ENCODE measurements at places on chromosomes 6 and 20.
A peak's percentile ranks its signal among the peaks of the same experiment; 100 is the strongest.

DNA sequence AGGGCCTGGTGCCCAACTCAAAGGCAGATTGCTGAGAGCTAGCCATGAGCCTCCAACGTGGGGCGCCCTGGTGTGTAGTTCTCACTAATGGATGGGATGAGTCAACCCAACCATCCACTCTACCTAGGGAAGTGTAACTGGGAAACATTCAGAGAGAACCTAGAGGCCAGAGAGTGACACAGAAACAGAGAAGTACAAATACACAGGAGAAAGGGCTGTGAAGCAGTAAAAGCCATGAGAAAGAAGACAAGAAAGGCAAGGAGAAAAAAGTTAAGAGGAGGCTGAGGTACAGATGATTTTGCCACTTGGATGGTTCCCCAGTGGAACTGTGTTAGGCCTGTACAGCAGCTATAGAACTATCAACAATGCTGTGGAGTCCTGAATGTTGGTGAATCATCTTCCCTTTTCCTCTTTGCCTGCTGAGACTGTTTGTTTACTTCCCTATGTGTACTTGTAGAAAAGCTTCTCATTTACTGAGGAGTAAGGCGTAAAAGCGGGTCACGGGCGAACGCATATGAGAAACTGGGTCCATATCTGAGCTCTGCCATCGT is 39.0 kb downstream of the MAN1A1 start:
- DNase-seq = peak; percentile 42

DNA sequence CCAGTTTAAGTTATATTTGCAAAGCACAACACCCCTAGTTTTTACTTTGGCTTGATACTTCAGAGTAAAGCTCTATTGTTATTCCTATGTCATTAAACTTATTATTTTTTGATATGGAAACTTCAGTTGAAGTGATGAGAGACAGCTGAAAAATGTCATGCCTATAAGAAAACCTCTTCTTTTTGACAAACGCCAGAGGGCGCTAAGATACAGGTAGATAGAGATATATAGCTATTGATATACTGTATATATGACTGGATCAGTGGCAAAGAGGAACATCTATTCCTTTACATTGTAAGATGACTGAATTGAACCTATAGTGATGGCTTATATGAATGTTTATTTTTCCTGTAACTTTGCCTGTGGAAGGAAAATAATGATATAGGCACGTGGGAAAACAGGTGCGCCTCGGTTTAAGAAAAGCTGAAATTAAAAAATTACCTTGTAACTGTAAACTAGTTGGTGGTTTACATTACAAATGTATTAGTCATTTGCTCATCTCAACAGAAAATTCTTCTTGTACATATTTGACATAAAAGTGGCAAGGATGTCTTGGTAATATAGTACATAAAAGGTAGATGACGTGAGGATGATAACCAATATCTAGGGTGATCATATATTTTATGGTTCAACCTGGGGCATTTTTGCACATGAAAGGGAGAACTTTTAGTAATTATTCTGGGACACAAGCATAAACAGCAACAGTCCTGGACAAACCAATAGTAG is 74.1 kb downstream of the LAMA4 start:
- peak; percentile 92 for DNase-seq

- no peak for DNase-seq
Observed at GRCh38 chr6:26033941-26034354, 53.3 kb upstream of the HFE start.

DNA sequence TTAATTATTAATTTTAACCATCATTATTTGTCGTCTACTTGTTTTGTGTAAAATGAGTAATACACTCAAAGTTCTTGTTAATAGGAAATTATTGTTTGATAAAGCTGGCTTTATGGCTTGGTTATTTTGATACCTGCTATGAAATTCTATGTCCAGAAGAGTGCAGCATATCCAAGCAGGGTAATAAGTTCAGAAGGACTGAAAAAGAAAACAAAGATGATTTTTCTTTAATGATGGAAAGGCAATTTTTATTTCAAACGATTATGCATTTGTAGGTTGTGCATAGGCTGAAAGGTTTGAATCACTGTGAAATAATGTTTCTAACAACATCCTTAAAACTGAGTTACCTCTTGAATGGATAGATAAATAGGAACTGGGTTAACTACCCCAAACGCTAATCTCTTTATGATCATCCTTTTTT is 1.4 kb upstream of the MAN1A1 start:
- peak; percentile 71 for DNase-seq

- no peak for DNase-seq
Observed at GRCh38 chr6:113289166-113289565, 568.0 kb upstream of the MARCKS start.
